ENCODE measurements at places on chromosomes 1 and 21.

GRCh38 chr1:22930240-22930912, 42.3 kb downstream of the LACTBL1 start:
- DNase-seq, result no peak

DNA sequence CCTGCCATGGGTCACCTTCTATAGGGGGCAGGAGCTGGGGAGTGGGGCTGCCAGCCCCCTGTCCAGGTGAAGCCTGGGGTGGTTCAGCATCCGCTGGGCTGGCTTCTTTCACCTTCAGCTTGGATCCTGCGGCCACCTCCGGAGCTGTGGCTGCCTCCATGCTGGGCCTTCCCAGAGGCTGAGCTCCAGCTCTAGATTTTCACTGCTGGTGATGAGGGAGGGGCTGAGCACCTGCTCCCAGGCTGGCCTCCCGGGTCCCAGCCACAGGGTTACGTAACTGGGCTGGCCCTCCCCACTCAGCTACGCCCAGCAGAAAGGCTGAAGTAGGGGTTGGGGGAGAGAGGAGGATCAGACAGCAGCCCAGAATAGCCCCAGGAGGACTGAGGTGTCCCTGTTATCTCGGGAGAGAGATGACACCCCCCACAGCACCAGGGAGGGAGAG, at the start of gene MYBPHL:
Gene MYBPHL (minus strand): TSS at position 180 of the 442 bp plus-strand sequence. CDS start 20 bp downstream, at position 160.
- DNase-seq, result no peak

GRCh38 chr1:93965888-93966287, 56.7 kb upstream of the GCLM start:
- no peak for DNase-seq

DNA sequence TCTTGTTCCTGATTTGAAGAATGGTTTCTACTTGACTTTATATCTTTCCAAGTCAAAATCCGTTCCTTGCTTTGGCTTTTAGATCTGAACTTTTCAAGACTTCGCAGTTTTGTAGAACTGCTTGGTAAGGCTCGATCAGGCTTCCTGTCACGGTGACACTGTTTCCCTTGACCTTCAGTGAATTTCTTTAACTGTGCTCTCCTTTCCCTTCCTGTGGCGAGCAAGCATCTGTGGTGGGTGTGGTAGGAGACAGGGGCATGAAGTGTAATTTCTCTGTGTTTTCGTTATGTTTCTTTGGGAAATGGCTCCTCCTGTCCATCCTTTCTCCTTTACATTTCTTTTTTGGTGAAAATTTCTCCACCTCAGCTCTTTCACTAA, 10.4 kb downstream of the STYXL2 start:
- DNase-seq, result no peak

DNA sequence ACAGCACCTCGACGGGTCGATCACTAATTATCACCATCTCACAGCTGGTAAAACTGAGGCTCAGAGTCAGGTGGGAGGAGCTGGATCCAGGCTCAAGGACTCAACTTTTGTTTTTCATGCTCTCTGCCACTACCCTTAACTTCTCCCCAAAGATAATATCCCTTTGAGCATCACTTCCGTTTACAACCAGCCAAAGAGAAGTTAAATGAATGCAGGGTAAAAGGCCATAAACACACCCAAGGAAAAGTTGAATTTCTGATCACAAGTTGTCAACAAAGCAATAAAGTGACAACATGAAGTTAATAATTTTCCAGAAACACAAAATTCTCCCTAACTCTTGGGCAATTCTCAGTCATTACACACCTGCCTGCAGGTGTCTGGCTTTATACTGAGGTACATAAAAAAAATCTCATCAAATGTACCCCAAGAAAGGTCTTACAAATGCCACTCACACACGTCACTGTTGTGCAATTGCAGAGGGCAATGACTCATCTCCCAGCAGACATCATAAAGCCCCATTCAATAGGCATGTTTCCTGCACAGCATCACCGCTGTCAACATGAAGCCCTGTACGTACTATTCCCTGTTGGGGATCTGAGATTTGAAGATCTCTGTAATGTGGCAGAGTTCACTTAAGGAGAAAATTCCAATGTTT, 3.4 kb downstream of the OR2T11 start:
- no peak for DNase-seq

DNA sequence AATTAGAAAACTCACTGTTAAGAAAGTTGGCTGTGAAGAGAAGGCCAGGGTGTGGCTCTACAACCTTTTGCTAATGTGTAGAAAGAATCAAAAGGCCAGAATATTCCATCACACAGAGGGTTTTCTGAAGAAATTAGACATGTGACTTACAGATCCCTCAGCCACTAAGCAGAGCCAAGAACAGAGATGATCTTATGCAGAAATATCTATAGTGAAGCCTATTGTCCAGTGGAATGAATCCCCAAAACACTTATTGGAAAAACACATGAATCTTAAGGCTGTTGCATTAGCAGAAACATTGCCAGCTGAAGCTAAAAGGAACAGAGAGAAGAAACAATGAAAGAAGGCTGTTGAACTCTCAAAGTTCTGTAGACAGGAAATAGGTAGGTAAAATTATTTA, 979.2 kb downstream of the MRPL39 start:
- no peak for DNase-seq

- DNase-seq, result no peak
Measured at GRCh38 chr1:20069874-20070273, at the start of gene PLA2G5. Gene PLA2G5 (plus strand): TSS chr1:20070194. CDS start chr1:20084831, 14,637 bp downstream.

- no peak for DNase-seq
Measured at GRCh38 chr1:95893921-95894320, 659.9 kb downstream of the RWDD3 start.

DNA sequence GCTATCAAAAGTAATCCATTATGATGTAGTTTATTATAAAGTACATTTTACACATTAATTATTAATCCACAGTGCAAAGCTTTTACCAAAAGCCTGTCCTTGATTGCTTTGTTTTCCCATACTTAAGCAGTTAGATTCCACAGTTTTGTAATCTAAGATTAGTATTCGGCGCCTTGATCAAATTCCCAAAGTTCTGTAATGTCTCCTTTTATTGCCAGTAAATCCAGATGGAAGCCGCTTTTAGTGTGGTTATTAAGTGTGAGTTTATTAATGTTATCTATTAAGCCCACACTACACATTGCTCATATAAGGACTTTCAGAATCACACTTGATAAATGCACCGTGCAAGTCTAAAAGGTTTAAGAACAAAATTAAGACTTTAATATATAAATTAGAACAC, 199.2 kb upstream of the PKN2 start:
- no peak for DNase-seq

GRCh38 chr1:81129776-81130175, 671.0 kb upstream of the ADGRL2 start:
- DNase-seq, result no peak

GRCh38 chr1:119636491-119637089, 11.5 kb downstream of the ZNF697 start:
- no peak for DNase-seq

DNA sequence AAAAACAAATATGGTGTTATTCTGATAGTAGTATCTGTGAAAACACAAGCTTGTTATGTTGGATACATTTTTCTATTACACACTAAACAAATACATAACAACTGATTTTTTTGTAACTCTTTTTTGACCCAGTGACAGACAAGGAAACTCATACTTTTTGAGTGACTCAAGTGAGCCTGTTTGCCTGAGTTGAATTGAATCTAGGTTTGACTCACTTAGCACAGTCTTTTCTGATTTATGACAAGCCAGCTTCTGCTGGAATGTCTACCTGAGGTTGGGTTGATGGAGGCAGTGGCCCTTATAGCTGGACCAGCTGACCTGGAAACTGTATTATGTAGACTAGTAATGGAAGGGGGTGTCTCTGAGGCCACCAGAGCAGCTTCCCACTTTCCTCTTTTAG, 4.2 kb upstream of the CLCA4 start:
- DNase-seq, result no peak

DNA sequence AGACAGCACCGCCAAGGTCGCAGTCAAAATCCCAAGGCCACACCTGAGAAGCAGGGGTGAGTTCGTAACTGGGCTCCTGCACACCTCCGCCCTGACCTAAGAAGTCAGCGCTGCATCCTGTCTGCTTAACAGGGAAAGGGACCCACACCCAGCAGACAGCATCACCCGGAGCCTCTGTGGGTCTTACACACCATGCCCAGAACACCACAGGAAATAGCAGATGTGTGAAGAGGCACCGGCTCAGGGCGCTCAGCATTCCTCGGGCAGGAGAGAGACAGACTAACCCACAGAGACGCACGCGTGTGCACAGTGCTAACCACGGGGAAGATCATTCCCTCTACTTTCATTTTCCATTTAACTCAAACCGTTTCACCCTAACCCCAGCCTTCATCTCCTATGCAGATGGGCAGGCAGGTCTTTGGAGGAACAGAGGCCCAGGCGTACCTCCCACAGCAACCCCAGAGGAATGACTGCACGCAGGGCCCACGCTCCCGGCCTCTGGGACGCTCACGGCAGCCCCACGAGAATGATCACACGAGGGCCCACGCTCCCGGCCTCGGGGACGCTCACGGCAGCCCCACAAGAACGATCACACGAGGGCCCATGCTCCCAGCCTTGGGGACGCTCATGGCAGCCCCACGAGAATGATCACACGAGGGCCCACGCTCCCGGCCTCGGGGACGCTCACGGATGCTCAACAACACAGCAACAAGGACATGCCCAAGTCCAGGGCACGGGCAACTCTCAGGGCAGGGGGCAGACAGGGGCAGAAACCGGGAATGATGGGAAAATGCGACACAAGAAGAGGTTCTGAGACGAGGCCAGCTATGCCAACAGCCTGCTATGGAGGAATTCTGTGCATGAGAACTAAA, 20.9 kb downstream of the POFUT2 start:
- DNase-seq, result peak; percentile 28

DNA sequence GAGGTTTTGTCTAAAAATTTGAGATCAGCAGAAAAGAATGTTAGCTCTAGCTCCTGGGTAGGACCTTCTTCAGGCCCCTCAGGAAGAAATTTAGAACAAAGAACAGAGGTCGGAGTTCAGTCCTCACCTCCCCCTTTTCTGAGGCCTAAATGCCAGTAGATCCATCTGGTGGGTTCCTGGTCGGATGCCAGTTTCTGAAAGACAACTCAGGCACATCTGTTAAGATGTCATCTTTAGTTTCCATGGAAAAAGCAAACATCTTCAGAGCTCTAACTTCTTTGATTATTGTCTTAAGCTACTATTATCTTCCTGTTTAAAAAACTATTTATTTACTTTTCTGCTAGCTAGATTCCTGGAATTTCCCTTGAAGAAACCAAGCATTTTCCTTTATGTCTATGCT, 37.1 kb upstream of the USP25 start:
- no peak for DNase-seq

DNA sequence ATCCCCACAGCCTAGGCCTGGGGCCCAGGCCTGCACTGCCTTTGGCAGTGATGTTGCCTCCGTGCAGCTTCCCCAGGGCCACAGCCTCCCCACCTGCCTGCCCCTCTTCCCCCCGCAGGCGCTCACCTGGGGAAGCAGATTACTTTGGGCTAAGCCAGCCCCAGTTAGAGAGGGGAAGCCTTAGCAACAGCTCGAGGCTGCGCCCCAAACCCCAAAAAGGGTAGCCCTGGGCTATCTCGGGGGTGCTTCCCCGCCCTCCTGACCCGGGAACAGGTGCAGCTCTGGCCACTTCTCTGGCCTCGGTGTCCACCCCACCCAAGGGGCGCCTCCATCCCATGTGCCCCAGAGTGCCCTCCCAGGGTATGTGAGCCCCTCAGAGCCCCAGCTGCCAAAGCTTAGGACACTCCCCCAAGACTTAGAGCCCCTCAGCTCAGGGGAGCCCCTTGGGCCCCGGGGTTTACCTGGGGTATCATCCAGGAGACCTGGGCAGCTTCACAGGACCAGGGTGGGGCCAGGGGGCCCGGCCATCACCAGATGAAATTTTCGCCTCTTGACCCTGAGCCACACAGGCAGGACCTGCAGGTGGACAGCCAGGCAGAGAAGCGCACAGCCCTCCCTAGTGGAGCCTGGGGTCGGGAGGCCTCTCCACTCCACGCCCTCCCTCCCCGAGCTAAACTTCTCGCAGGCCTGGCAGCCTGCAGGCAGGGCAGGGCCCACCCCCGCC, 3.3 kb upstream of the TTC34 start:
- no peak for DNase-seq

DNA sequence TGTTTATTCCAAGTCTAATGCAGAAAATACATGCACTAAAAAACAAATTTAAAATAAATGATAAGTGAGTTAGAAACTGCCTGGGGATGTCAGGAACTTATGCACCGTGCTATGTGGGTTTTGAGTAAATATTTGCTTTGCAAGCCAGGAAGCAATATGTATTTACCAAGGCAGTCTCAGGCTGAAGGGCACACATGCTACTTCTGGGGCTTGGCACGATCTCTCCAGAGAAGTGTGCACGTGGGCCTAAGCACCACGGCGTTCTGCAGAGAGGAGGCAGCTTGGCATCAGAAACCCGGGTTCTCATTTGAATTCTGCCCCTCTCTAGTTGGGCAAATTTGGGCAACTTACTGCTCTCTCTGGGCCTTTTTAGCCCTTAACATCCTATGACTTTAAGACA, 72.6 kb upstream of the ROR1 start:
- DNase-seq, result no peak

- no peak for DNase-seq
Measured at GRCh38 chr1:152622803-152623202, at the start of gene LCE3A. Gene LCE3A (minus strand): TSS chr1:152623103. CDS start chr1:152623103, 0 bp downstream.

DNA sequence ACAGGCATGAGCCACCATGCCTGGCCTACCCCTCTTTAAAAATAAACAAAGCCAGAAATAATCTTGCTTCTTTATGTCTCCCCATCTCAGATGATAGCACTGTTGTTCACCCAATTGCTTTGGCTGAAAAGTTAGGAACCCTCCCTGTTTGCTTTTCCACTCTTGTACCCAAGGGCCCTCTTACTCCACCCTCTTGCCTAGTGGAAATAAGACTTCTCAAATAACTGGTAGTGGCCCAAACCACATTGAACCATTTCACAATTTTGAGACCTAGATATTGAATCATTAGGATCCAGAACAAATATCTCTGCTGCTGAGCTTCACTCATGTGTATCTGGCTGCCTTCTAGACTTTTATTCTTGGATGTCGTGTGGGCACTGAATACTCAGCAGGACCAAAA, 37.7 kb downstream of the RNF220 start:
- no peak for DNase-seq

GRCh38 chr1:68916221-68916902, 419.5 kb upstream of the DEPDC1 start:
- DNase-seq, result no peak

DNA sequence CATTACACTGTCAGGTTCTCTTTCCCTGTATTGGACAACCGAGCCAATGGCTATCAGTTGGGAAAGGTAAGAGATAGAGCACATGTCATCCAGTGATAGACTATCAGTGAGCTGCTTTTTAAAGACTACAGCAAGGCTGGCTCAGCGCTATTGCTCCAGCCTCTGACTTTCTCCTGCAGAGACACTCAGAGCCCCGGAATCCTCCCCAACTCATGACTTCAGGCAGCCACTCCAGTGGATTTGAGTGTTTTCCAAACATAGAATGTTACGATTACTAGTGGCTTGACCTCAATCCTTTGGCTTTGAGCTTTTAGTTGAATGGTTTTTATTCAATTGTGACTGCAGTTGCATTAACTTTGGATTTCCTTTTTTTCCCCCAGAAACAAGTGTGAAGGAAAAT, 331.9 kb downstream of the DISC1 start:
- no peak for DNase-seq
